T-helper 2 cell treated with Interferon-gamma antibody and Interleukin-4, amounts not matched to agents 5 μg/mL and 100 μg/mL, for 36 hours (primary cell): ENCODE measurements at places on chromosomes 5 and 9.
A peak's percentile ranks its signal among the peaks of the same experiment; 100 is the strongest.

DNA sequence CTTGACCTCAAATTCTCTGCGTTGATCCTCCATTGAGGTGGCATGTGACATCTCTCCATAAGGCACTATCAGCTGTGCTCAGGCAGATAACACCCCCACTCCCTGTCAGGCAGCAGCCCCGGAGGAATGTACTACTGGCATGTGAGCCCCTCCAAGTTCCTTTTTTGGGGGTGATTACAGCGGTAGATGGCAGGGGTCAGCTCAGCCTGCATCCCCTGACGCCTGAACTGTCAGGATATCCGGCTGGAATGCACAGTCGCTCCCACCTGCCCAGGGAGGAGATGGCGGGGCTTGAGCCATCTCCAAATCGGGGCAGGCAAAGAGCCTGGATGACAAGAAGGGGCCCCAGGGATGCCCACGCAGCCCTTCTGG lies 40.8 kb downstream of the FAM78A start:
- DNase-seq = no peak

GRCh38 chr5:52987711-52988331 lies 1.3 kb upstream of the ITGA2 start:
- DNase-seq = peak; percentile 15

GRCh38 chr9:80932947-80933780 lies 756.2 kb downstream of the TLE1 start:
- DNase-seq = no peak

GRCh38 chr5:179798144-179798770 lies 4.5 kb downstream of the LTC4S start:
- no peak for DNase-seq

- no peak for DNase-seq
Measured at GRCh38 chr9:88852794-88853193, 138.5 kb upstream of the S1PR3 start.
